Activated CD4-positive, alpha-beta T cell treated with anti-CD3 and anti-CD28 coated beads, Interleukin-2, amount 10 ng/mL, durations not matched to agents 7 days and 5 days (primary cell): ENCODE measurements at places on chromosomes 6 and 20. TPM values are rescaled to one million over a fixed set of nuclear protein-coding genes. Genes with fewer than 3 reads are reported as not detected.
A peak's percentile ranks its signal among the peaks of the same experiment; 100 is the strongest.

DNA sequence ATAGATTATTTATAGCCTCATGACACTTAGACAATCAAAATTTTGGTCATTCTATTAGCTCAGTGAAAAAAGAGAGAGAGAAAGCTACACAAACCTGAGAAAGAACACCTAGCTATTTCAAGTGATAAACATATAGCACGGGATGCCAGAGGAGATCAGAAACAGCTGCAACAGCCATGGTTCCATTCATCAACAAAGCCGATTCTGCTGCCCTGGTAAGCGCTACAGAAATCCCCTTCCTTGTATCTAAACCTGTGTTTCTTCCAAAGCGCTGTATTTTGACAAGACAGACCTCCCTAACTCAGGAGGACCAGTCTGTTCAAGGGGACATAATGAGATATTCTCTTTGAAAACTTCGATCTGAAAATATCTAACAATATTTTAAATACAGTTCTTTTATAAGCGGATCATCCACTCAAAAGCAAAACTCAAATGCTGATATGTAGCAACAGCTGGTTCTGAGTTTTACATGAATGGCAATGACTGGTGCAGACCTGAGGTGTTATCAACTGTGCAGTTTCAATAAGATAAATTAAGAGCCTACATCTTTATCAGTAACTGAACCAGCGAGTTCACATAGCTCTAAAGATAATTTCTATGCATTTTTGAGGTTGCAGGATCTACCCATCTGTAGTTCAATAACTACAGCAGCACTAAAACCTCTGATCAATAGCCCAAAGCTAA is 447.8 kb downstream of the FRK start:
- no peak for DNase-seq
- no peaks in the 10 kb centered on the region for H3K27me3 ChIP-seq
- no peak overlapping the region for H3K4me3 ChIP-seq
- H3K27ac ChIP-seq: no peak overlapping the region
- H3K36me3 ChIP-seq: no peaks in the 10 kb centered on the region

The AIF1 gene
- 54.2 TPM for total RNA-seq

- H3K4me3 ChIP-seq: no peak overlapping the region
- DNase-seq: no peak
- H3K27me3 ChIP-seq: peaks cover 3% of the 10 kb centered on the region
- no peak overlapping the region for H3K27ac ChIP-seq
- no peaks in the 10 kb centered on the region for H3K36me3 ChIP-seq
These were observed 56.6 kb upstream of the CITED2 start for GRCh38 chr6:139430899-139431601.

- H3K27ac ChIP-seq: no peak overlapping the region
- H3K4me3 ChIP-seq: no peak overlapping the region
- H3K27me3 ChIP-seq: peaks cover 66% of the 10 kb centered on the region
- DNase-seq: no peak
These were observed 3.0 kb downstream of the PPP1R14C start for GRCh38 chr6:150145830-150146229.

DNA sequence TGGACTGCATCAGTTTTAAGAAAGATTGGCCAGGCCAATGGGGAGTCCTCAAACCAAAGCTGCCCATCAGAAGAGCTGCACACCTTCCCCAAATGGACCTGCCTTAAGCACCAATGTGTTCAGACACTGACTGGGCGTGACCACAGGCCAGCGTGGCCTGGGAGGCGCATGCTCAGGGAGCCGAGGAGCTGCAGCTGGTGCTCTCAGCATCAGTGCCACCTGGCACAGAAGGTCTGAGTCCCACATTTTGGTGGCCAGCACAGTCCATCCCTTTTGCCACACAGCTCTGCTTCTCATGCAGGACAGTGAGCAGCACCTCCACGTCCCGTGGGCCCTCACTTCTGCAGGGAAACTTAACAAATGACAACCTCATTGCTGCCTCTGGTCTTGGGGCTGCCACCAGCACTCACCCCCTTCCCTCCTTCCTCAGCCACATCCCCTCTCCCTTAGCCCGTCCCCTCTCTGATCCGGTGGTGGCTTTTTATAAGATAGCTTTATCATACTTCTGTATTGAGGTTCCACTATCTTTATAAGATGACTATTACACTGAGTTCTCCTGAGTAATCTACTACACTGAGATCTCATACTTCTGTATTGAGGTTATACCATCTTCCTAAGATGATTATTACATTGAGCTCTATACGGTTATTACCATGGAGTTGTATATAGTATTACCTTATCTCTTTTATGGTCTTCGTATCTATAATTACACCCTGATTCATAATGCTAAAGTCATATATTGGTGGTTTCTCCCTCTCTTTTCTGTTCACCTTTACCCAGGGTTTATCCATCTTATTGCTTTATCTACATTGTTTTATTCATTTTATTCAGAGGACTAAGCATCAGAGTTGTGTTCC is 109.1 kb downstream of the TOX2 start:
- H3K27ac ChIP-seq: no peak overlapping the region
- no peak for DNase-seq
- peaks cover 47% of the 10 kb centered on the region for H3K27me3 ChIP-seq
- no peaks in the 10 kb centered on the region for H3K36me3 ChIP-seq
- no peak overlapping the region for H3K4me3 ChIP-seq

DNA sequence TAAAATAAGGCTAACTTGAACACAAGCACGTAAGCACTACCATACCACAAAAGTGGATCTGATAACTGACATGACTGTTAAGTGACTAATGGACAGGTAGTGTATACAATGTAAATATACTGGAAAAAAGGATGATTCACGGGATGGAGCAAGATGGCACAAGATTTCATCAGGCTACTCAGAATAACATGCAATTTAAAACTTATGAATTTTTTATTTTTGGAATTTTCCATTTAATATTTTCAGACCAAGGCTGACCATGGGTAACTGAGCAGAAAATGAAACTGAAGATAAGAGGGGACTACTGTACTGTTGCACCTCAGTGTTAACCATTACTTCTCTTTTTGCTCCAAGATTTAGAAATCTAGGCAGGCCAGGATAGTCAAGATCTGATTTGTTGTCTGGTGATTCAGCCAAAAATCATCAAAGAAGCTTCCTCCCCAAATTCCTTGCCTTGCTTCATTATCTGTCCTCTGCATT is 45.4 kb downstream of the TPBG start:
- H3K4me1 ChIP-seq: no peaks in the 10 kb centered on the region
- no peaks in the 10 kb centered on the region for H3K27me3 ChIP-seq
- DNase-seq: no peak
- no peaks in the 10 kb centered on the region for H3K36me3 ChIP-seq
- no peak overlapping the region for H3K27ac ChIP-seq
- H3K4me3 ChIP-seq: no peak overlapping the region

The LGSN gene
- total RNA-seq: not detected

- DNase-seq: no peak
- no peaks in the 10 kb centered on the region for H3K36me3 ChIP-seq
- no peak overlapping the region for H3K27ac ChIP-seq
- no peak overlapping the region for H3K4me3 ChIP-seq
- H3K4me1 ChIP-seq: no peaks in the 10 kb centered on the region
These were observed 382.7 kb downstream of the THBS2 start for GRCh38 chr6:168870982-168871381.

DNA sequence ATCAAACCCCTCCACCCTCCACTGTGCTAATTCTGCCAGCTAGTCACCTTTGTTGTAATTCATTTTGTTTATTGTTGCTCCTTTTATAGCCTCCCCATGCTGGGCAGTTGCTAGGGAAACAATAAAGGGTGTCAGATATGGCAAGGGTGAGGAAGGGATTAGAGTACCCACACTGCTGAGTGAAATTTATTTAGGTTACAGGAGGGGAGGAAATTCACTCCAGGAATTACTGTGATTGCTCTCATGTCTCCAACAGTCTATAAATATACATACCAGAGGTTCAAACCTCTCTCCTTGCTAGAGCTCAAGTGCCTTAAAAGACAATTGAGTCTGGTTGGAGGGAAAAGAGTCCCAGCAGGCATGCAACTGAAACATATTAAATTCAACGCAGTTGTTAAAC is 90.6 kb upstream of the ADGRF1 start:
- H3K4me3 ChIP-seq: no peak overlapping the region
- no peak for DNase-seq

DNA sequence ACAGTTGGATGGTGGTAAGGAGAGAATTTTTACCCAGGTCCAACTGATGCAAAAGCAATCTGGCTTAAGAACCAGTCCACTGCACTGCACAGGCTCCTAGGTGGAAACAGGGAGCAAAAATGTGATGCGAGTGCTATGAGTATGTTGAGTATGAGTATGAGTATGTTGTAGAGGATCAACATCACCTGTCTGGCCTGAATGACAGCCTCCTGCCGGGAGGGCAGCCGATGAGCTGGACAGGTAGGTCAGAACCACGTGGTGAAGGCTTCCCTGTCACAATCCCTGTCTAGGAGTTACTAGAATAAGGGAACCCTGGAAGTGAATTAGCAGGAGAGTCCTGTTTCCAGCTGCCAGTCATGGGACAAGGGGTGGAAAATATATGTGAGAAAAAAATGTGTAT is 44.3 kb upstream of the SNX9 start:
- H3K4me1 ChIP-seq: no peaks in the 10 kb centered on the region
- peaks cover 38% of the 10 kb centered on the region for H3K27me3 ChIP-seq

DNA sequence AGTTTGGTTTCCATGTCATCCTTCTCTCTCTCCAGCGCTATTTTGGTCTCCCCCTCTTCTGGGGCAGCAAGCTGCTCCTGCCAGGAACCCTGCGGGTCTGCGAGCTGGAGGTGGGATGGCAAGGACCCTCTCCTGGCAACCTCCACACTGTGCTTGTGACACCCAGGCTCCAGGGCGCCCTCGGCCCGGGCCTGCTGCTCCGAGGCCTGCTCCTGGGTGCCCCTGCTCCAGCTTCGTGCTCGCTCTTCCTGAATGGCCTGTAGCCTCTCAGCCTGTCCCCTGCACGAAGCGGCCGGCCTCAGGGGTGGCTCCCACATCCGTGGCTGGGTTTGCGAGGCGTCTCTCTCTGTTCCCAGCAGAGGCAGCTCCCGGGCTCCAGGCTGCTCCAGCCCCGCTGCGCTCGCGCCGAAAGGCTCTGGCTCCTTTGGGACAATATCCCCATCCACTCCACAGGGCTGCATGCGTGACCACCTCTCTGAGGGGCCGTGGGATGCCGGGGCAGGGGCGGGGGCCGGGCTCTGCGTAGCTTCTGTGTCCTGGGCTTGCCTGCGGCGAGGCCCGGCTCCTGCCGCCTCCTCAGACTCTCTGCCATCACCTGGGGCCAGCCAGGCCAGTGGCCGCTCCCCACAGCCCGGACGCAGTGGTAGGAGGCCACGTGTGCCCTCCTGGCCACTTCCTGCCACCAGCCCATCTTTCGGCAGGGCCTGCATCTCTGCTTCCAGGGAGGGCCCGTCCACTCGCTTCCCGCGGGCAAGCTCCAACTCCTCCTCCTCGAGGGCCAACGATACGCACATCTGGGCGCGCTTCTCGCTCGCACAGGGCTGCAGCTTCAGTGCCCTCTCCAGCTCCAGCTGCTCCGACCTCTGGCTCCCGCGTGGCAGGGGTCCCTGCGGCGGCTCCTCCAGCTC is 68.9 kb downstream of the GINS1 start:
- no peak overlapping the region for H3K27ac ChIP-seq
- no peaks in the 10 kb centered on the region for H3K27me3 ChIP-seq
- H3K4me3 ChIP-seq: no peak overlapping the region

GRCh38 chr6:95879856-95880255 is 135.9 kb upstream of the FUT9 start:
- no peak overlapping the region for H3K27ac ChIP-seq
- no peaks in the 10 kb centered on the region for H3K36me3 ChIP-seq
- DNase-seq: no peak
- H3K4me1 ChIP-seq: no peaks in the 10 kb centered on the region
- H3K4me3 ChIP-seq: no peak overlapping the region

GRCh38 chr6:100176311-100176950 is 182.4 kb upstream of the MCHR2 start:
- no peaks in the 10 kb centered on the region for H3K36me3 ChIP-seq
- peaks cover 3% of the 10 kb centered on the region for H3K4me1 ChIP-seq
- H3K4me3 ChIP-seq: no peak overlapping the region

DNA sequence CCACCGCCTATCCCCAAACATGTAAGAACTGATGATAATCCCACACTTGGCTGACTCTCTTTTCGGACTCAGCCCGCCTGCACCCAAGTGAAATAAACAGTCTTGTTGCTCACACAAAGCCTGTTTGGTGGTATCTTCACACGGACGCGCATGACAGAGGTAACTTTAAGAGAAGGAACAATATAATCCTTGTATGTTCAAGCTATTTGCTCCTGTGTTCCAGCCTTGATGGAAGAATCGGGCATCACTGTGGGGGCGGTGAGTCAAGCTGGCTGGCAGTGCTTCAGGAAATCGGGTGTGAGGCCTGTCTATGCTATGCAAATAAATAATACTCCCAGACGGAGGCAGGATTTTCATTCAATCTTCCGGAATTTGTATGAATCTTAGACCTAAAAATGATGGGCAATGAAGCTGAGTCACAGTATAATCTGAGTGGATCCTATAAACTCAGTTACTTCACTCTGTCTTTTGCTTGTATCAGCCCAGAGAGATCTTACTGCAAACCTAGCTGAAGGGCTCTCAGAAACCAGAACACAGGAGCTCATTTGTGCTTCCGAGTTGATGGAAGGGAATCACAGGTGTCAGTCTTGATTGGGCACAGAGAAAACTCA is 45.2 kb upstream of the NT5E start:
- peak overlapping the region; percentile 70 for H3K27ac ChIP-seq
- H3K4me1 ChIP-seq: peaks cover 52% of the 10 kb centered on the region
- no peaks in the 10 kb centered on the region for H3K36me3 ChIP-seq
- no peak overlapping the region for H3K4me3 ChIP-seq

The TREM2 gene
- total RNA-seq: not detected

The ZSCAN23 gene
- total RNA-seq: 1.7 TPM

- no peak overlapping the region for H3K27ac ChIP-seq
- peak; percentile 26 for DNase-seq
- H3K4me1 ChIP-seq: peaks cover 23% of the 10 kb centered on the region
- no peaks in the 10 kb centered on the region for H3K36me3 ChIP-seq
These were observed 312 bp downstream of the TXNDC5 start for GRCh38 chr6:7910298-7910653.

The TBXT gene
- not detected for total RNA-seq
